ENCODE measurements at places on chromosomes 16 and 17.
A peak's percentile ranks its signal among the peaks of the same experiment; 100 is the strongest.

DNA sequence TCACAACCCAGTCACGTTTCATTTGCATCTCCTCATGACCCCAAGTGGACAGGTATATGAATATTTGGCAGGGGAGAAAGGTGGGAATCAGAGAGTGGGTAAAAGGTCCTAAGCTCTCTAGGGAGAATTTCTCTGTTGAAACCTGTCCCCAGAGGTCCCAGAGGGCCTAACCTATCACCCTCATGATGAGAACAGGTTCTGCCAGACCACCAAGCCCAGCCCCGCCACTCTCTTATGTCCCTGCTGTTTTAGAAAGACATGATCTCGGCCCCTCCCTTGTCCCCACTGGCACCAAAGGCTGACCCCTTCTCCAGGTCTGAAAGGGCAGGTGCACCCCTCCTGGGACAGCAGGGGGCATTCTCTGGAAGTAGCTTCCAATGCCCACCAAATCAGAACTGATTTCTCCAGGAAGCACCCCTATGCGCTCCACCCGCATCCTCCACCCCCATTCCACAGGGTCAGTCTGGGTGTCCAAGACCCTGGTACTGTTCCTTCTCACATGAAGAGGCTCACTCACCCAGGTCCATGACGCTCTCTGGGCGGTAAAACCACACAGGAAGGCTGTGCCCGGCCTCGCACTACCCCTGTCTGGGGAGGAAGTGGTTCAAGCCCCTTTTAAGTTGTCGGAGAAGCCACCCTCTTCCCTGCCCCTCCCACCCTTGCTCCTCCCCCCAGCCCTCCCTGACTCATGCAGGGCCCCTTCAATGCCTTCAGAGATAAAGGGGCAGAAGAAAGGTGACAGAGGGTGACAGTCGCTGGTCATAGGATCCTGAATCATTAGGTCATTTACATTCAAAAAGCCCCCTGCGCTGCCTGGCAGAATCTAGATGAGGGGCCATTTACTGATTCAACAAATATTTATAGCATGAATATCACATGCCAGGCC is at the start of gene CCR7:
Gene CCR7 (minus strand): TSS at position 590 of the 886 bp plus-strand sequence. CDS start 63 bp downstream, at position 527.
- DNase-seq, result peak; percentile 74

GRCh38 chr16:75343941-75344340 is 89.4 kb downstream of the CFDP1 start:
- no peak for DNase-seq

GRCh38 chr17:47288531-47289116 is 35.0 kb downstream of the ITGB3 start:
- no peak for DNase-seq

GRCh38 chr16:13863075-13863765 is 56.7 kb upstream of the ERCC4 start:
- DNase-seq, result no peak

DNA sequence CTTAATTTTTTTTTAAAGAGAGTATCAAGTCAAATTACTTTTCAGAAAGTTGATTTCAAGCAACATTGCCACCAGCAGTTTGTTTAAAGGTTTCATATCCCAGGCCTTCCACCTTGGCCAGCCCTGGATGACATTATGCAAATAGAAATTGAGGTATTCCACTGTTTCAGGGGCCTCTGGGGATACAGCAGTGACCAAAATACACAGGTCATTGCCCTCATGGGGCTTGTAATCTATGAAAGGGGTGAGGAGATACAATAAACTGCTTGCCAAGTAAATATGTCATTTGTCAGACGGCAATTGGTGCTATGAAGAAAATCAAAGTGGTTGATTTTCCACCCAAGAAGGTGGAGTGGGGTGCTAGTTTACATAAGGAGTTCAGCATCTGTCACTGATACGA is 37.8 kb upstream of the TMC5 start:
- no peak for DNase-seq

DNA sequence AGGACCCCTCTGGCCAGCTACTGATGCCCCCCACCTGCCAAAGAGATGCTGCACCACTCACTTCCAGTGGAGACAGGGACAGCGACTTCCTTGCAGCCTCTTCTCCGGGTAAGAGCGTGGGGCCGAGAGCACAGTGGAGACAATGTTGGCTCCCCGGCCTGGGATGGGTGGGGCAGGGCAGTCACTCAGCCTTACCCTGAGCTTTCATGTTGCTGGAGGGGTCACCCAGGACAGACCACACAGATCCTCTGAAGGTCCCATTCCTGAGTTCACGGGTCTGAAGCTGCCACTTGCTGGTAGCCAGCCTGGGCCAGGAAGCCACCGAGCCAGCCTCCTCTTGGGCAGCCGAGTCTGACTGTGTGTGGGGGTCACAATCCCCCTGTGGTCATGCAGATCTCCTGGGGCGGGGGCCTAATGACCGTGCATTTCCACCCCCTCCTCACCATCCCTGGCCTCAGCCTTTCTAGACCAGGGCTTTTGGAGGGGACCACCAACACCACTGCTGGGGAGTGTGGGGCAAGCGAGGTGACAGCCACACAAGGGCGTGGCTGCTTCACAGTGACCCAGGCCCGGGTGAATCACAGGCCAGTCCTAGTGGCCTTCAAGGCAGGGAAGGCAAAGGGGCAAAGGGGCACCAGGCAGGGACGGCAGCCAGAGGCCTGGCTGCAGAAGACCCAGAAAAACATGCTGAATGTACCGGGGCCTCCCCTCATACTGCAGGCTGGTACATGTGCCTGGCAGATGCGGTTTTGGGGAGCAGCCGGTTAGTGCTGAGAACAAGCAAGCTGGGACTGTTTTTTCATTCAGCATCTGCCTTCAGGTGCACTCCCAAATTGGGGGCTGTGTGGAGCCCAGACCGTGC is 10.4 kb downstream of the TAF1C start:
- DNase-seq, result no peak

- DNase-seq, result no peak
These were observed 133.3 kb downstream of the CA10 start for GRCh38 chr17:52025236-52025635.

- DNase-seq, result no peak
These were observed 6.0 kb downstream of the HIC1 start for GRCh38 chr17:2060681-2061440.
